Activated CD4-positive, CD25-positive, alpha-beta regulatory T cell treated with anti-CD3 and anti-CD28 coated beads, Interleukin-2, amount 50 U/mL, for 24 hours (primary cell): ENCODE measurements at places on chromosomes 6 and 20.

- ATAC-seq, result no peak
These were observed 215.9 kb downstream of the SLC24A3 start for GRCh38 chr20:19428324-19428723.

DNA sequence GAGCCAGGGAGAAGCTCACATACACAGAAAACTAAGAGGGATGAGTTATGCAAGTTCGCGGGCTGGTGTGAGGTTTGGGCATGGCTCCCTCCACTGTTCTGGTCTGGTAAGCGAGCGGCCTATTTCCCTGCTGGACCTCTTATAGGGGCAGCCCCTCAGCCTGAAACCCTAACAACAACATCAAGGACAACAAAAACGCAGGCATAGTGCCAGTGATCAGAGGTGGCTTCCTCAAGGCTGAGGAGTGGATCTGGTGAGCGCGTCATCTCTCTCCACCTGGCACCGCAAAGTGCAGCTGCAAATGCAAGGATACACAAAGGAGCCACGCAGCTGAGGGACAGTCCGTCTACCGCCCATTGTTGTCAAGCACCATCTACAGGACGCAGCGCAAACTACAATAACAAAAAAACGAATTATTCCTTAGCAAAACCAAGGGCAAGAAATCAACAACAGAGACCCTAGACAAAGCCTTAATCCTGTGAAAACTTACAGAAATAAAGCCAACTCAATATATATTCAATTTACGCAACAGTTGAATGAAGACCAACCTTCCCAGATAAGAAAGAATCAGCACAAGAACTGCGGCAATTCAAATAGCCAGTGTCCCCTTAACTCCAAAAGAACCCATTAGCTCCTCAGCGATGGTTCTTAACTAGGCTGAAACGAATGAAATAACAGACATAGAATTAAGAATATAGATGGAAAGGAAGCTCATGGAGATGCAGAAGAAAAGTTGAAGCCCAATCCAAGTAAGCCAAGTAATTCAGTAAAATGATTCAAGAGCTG is 9.2 kb upstream of the DEFB110 start:
- ATAC-seq, result no peak

DNA sequence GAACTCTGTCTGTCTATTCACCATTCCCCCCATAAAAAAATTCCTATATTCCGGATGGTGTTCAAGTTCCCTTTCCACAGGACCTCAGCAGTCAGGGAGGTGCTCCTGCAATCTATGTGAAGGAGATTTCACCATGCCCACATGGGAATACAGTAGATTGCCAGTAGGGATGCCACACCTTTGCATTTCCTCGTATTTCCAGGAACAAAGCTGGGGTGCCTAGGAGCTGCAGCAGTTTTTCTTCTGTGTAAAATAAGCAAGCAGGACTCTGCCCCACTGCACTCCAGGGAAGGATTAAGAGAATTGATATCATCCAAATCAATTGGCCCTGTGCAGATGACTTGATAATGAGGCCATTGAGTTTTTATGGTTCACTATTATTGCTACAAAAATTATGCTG is 7.4 kb upstream of the KIF16B start:
- ATAC-seq, result no peak

DNA sequence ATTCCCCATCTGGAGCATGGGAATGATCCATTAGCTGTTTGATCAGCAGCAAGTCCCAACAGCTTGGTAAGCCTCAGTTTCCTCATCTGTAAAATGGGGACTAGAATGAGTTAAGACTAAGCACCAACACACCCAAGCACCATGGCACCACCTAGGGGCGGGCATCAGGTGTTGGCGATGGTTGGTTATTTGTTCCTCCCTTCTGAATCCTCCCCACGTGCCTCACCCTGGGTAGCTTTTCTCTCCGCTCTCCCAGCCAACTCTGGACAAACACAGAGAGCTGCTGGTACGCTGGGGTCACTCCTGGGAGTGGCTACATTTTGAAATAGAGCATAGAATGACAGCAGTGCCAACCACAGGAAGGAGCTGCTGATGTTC is 13.3 kb upstream of the ITPR3 start:
- no peak for ATAC-seq

DNA sequence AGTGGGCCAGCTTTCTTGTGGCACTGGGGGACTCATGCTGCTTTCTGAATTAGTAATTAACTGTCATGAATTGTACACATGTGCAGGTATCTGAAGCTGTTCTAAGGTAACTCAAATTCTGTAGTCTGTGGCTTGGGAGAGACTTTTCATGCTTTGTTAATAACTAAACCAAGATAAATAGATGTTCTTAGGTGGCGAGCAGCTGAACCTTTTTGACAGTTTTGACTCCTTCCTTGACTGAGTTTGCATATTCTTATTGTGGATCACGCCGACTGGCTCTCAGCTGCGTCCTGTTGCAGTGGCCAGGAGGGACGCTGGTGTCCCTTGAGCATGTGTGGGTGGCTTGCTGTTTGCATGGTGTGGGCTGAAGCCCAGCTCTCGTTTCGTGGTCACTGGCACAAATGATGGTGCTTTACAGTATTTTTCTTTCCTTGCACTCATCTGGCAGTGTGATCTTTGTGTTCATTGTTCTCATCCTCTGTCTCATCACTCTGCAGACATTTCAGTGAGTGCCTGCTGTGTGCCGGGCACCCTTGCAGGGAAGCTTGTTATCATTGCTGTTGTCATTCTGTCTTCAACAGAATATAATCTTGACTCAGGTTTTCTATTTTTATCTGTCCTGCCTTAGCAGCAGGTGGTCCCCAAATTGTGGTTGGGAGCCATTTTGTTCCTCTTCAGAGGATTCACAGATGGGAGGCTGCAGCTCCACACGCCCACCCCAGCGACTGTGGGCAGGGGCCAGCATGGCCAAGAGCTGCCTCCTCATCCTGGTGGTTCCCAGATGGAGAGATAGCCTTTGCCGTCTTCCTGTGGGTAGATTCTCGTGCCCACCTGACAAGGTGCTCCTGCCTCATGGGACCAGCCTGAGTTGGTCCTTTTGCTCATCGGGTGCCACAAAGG is 39.6 kb downstream of the DUSP22 start:
- no peak for ATAC-seq

DNA sequence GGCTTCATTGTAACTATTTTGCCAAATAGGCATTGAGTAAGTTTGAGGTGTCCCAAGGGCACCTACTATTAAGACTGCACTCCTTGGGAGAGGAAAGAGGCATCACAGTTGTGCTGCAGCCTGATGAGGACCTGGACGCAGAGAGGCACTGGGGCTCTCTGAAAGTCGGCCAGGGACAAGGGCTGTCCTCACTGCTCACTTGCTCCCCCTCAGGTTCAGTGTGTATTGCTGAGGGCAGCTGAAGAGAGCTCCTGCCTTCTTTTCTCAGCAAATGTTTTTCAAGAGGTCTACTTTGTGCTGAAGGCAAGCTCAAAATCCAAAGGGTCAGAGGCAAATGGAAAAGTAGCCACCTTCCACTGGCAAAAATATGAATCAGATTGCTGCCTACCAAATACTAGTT is 331.8 kb downstream of the RIMS1 start:
- no peak for ATAC-seq

DNA sequence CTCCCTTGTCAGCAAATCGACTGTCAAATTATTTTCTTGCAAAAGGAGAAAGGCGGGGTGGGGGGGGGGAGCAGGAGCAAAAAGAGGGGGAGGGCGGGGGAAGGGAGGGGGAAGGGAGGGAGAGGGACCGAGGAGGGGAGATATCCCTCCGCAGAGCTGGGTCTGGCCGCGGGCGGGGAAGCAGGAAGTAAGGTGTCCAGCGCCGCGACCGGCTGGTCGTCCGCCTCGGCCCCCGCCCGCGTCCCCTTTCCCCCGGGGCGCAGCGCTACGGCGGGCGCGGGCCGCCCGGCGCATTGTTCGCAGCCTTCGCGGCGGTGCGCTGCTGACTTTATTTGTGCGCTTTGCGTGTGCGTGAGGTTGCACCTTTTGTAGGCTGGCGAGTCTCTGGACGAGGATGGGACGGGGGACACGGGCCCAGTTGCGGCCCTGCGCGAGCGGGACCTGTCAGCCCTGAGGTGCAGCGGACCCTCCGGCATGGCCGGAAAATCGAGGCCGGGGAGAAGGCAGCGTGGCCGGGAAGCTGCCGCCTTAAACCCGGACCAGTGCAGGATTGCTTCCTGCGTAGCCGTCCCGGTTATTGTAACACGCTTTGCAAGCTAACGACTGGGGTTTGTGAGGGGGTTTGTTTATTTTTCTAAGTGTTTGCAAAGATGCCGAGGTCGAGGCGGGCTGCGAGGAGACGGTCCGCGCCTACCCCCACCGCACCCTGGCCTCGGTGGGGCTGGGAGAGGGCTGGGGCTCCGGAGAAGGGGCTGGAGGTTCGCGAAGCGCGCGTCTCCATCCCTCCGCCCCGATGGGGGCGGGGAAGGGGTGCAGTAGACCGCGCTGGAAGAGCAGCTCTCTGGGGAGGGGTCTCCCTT is 675 bp upstream of the TRERF1 start:
- peak; percentile 37 for ATAC-seq

DNA sequence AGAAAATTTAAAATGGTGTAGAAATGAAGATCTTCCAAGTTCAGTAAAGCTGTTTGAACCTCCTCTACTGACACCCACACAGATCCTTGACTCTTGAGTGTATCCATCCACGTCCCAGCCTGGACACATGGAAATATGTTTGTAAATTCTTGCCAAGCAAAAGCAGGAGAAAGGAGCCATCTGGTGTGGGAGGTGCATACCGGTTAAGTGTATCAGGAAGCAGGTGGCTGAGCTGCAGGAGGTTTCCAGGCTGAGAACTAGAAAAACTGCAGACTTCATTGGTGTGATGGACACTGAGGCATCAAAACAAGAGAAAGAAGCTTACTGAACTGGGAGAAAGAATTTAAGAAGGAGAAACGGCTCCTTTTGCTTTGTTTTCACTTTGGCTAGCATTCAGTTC is 229.9 kb upstream of the GRIK2 start:
- no peak for ATAC-seq

DNA sequence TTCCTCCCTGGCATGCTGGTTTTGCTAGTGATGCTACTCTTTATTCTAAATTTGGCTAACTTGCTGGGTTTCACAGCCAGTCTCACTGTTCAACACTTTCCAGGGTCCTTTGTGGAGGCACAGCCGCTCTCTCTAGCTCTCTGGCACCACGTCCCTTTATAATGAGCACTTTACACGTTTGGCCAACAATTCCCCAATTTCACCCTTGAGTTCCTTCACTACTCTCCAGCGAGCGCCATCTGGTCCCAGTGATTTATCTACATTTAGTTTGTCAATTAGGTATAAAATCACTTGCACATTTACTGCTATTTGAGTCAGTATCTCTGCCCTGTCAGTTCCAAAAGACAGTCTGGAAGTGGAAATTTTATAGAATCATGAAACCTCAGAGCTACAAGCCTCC is 241.9 kb upstream of the MOCS1 start:
- no peak for ATAC-seq

DNA sequence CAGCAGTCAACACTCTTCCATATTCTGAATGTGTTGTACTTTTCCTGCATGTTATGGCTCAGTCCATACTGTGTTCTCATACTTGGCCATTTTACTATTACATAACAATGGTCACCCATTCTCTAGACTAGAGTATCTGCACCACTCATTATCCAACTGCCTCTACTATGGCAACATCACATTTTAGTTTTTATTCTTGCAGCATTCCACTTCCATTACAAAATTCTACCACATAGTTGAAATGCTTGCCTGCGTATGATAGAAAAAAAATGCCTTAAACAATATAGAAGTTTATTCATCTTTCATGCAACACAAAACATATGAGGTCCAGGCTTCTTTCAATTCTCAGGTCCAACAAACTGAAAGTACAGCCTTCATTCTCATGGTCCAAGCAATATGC is 128.0 kb downstream of the TENT5A start:
- no peak for ATAC-seq

DNA sequence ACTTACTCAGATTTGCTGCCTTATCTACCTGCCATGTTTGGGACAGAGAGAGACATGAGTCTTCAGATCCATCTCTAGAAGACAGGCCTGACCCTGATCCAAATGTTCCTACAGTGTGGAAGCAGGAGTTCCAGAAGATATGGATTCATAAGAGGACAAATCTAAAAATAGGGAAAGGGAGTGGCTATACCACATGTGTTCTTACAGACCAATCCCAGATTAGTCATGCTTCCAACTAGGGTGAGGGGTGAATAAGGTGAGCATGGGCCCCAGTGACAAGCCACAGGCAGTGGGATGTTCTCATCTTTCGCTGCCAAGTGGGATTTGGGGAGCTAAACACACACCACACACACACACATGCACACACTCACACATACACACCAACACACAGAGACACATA is 670.7 kb upstream of the CITED2 start:
- ATAC-seq, result no peak

GRCh38 chr6:130421585-130421984 is 55.8 kb downstream of the TMEM200A start:
- no peak for ATAC-seq

DNA sequence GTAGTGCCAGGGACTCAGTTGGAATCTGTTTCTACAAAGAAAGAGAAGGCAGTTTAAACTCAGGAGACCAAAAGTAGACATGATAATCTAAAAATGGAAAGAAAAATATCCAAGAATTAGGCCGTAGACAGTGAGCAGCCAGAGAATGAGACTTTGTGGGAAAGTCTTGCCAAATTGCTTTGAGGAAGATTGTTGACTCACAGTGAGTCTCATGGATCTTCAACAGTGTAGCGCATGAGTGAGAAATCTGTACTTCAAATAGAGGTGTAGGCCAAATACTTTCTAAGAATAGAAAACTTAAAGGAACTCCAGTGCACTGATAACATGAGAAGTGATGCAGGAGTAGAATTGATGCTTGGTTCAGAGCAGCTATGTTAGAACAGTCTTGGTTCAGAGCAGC is 284.5 kb downstream of the HTR1B start:
- ATAC-seq, result no peak

GRCh38 chr6:33276864-33277662 is at the start of gene B3GALT4:
TSS of gene B3GALT4 (plus strand) at chr6:33277123. CDS start at chr6:33277420, 297 bp downstream.
- ATAC-seq, result peak; percentile 69

DNA sequence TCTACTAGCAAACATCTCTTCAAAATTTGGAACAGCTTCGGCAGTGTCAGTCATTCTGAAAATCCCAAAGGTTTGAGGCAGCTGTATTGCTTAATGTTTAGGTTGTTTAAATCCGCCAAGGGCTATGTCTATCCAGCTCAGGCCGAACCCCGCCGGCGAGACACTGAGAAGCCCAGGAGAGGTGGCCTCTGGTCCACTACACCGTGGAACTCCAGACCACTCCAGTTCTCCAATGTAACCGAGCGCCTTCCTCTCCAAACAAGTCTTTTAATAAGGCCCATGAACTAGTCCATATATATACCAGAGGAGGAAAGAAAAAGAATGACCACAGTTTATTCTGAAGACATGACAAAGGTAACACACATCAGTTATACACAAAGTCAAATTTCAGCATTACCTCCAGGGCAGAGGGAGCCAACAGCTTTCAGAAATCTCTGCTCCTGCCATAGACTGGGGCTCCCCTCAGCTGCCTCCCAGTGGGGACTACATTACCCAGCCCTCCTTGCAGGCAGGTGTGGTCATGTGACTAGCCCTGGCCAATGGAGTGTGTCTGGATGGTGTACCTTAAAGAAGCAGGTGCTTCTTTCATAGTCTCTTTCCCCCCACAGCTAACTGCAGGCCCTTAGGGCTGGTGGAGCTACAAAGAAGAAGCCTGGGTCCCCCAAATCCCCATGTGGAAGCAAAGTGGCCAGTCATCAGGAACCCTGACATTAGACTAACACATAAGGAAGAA is at the start of gene RAMACL:
RAMACL (minus strand) TSS at position 255 of the 733 bp plus-strand sequence; CDS start at position 54, 201 bp downstream.
- peak; percentile 86 for ATAC-seq
